Placental epithelial cell (primary cell): ENCODE measurements at places on chromosomes 7 and 10. TPM values are rescaled to one million over a fixed set of nuclear protein-coding genes. Genes with fewer than 3 reads are reported as not detected.

Gene FGF8
- not detected in 2 replicates for total RNA-seq

Gene FEZF1
- total RNA-seq: 0.39 TPM in 1 of 2 replicates, not detected in the other

Gene ZP3
- 0.98 and 4.7 TPM in 2 replicates for total RNA-seq

Gene ALOX5
- under 0.01 TPM in 1 of 2 replicates, not detected in the other for total RNA-seq

Gene TMEM176B
- total RNA-seq: not detected in 2 replicates

Gene FAM25C
- 20.6 TPM in 1 of 2 replicates, not detected in the other for total RNA-seq

Gene STEAP4
- under 0.01 TPM in 1 of 2 replicates, not detected in the other for total RNA-seq

Gene MYL10
- not detected in 2 replicates for total RNA-seq

Gene PTPRN2
- under 0.01 and 0.11 TPM in 2 replicates for total RNA-seq
